ENCODE measurements at places on chromosomes 5 and 9.

DNA sequence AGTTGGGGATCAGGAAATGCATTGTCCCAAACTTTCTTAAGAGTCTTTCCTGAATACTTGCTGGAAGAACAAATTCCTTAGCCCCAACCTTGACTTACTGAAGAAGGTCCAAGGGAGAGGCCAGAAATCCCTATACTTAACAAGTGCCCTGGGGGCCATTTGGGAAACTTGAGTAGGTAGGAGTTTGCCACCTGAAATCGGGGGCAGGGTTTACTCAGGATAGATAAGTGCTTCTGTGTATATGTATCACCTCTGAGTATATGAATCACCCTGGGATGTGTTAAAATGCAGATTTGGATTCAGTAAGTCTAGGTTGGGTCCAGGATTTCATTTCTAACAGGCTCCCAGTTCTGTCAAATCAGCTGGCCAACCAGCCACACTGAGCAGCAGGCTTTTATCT lies 47.9 kb upstream of the MYO10 start:
- no peak for DNase-seq

DNA sequence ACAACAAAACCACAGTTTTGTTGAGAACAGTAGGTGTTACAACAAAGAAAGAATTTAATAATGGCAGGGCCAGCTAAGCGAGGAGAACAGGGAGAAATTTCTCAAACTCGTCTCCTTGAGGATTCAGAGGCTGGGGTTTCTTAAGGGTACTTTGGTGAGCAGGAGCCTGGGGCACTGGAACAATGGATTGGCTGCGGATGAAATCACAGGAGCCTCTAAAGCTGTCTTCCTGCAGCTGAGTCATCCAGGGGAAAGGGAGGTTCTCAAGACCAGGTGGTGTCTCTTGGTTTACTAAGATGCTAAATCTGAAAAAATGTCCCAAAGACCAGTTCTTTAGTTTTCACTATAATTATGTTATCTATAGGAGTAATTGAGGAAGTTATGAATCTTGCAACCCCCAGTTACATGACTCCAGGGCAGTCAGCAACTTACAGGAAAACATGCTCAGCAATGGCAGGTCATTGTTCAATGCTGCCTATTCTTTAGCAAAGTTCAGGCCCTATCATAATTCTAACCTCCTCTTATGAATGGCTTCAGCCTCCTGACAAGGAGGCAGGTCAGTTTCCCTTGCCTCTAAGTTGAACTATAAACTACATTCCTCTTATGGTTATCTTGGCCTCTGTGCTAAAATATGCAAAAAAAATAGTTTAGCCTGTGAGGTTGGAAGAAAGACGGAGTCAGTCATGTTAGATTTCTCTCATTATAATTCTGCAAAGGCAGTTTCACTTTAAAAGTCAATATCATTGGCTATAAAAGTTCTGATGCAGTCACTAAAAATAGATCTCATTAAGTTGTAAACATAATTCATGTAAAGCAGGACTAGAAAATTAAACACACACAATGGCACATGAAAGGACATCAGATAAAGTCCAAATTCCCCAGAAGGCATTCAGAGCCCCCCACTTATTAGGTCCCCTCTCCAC lies 63.3 kb upstream of the CKS2 start:
- no peak for DNase-seq

- no peak for DNase-seq
These were observed 147.4 kb upstream of the PUM3 start for GRCh38 chr9:2991292-2991691.

DNA sequence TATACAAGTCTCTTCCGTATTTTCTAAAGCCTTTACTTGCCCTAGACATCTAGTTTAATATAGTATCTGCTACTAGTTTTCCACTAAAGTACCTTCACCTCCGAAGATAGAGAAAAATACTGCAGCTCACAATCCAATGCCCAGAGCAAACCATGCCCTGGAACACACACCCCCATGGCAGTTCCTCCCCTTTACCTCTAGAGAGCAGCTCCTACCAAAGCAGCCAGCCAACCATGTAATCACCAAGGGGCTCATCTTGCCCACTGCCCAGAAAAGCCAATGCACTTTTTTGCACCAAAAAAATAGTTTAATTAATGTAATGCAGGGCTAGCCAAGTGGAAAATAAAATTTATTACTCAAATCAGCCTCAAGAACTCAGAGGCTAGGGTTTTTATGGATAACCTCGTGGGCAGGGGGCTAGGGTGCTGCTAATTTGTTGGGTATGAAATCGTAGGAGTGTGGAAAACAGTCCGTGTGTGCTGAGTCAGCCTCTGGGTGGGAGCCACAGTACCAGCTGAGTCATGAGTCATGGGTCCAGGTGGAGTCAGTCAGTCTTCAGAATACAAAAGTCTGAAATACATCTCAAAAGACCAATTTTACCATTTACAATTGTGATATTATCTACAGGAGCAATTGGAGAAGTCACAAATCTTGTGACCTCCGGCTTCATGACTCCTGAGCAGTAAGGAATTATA lies 120.1 kb upstream of the ACO1 start:
- DNase-seq: no peak

GRCh38 chr9:124551472-124552272 lies 44.5 kb upstream of the NR5A1 start:
- no peak for DNase-seq

DNA sequence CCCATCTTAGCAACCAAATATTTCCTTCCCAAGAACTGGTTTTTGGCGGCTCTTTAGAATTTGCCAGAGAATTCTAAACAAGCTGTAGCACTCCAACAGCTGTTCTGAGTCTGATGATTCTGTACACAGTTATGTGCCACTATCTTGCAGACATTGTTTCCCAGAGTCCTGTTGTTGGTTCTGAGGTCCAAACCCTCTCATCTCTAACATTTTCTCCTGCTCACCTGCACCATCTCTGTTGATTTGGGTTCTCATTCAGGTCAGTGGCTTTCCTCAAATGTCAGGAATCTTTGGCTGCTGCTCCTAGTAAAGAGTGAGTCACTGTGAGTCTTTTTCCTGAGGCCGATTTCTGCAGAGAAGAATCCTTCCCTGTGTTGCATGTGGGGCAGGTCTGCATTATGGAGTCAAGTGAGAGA lies 50.0 kb downstream of the CAMSAP1 start:
- no peak for DNase-seq

DNA sequence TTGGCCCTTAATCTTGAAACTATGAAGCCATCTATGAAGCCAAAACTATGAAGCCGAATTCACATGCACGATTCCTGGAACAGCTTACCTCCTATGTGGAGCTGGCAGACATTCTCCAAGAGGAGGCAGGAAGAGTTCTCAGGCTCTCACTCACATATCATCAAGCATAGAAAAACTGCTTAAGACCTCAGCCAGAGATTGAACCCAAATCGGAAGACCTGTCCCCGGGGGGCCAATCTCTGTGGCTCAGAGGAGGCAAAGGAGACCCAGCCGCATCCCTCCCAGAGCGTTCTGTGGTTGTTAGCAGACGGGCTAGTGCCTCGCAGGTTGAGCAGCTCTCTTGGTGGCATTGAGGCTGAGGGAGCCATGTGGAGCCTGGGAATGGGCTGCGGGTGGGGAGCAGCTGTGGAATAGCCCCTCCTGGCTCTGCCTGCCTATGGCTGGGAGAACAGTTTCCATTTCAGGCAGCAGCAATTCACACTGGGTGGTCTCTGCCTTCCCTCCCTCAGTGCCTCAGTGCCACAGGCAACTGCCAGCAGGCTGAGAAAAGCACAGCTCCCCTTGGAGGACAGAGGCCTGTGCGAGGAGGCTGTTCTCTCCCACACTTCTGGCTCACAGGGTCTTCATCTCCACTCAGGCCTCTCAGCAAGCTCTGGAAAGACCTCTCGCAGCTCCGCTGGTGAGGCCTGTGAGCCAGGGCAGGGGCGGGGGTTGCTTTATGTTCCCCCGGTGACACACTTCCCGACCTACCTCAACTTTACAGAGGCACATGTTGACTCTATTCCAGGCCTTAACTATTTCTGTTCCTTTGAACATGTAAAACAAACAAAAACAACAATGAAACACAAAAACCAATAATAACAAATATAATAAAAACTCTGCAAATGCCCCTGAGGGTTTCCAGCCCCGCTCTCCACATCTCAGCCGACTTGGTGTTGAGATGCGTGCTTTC lies 17.4 kb upstream of the TMEM174 start:
- DNase-seq: no peak
